Epithelial cell of proximal tubule (primary cell): ENCODE measurements at places on chromosomes 5 and 9. TPM values are rescaled to one million over a fixed set of nuclear protein-coding genes. Genes with fewer than 3 reads are reported as not detected.

- no peak for DNase-seq
Measured at GRCh38 chr9:87670572-87671264, 55.2 kb upstream of the CTSL start.

The HTR1A gene
- total RNA-seq = not detected in 2 replicates

GRCh38 chr5:624118-624950 is 12.2 kb downstream of the CEP72 start:
- DNase-seq = no peak

The LHX2 gene
- total RNA-seq = not detected in 2 replicates

The IFNW1 gene
- not detected in 2 replicates for total RNA-seq

GRCh38 chr9:106287091-106287631 is 575.8 kb upstream of the ZNF462 start:
- no peak for DNase-seq

The GADD45G gene
- not detected in 2 replicates for total RNA-seq

- DNase-seq = no peak
Measured at GRCh38 chr9:130472184-130472705, 27.5 kb downstream of the ASS1 start.

GRCh38 chr5:136195971-136196820 is 3.2 kb upstream of the SMIM32 start:
- DNase-seq = no peak

GRCh38 chr9:137811283-137811870 is 66.2 kb upstream of the CACNA1B start:
- DNase-seq = no peak

DNA sequence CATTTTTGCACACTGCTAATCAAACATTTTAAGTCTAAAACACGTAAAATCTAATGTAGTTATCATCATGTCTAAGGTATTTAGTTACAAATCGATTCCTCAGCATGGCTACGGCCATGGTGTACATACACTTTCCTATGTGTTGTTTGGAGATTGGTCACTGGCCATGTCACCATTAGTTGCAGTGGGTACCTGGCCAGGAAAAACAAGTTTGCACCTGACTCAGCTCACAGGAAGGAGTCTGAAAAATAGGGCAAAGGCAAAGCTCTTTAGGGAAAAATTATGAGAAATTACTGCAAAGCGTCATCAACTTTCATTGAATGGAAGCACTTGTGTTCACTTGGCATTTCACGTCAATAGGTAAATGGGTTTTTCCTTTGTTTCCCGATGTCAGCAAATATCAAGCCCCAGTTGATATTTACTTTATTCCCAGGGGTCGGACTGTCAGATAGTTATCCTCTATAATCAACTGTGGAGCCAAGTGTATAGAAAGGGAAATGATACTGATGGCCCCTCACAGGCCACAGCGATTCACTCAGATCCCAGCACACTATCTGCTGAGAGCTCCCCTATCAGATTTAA is 626.0 kb upstream of the ADAMTS16 start:
- DNase-seq = no peak

DNA sequence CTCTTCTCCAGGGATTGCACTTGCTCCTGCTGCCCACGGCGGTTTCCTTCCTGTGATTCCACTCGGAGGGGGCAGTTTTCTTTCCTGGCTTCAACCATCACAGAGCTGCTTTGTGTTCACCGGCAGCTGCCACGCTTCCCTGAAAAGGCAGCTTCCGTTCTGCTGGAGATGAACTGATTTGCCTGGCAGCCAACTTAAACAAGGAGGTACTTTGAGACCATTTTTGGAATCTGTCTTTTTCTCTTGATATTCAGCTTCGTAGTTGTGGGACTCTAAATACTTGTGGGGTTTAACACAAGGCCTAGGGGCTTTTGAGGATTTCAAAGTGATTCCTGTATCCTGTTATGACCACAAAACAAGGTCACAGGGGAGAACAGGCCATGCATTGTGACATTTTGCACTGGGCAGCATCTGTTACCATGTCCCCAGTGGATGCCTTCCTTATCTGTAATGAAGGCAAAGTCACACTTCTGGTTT is 192.0 kb downstream of the MTRR start:
- no peak for DNase-seq

DNA sequence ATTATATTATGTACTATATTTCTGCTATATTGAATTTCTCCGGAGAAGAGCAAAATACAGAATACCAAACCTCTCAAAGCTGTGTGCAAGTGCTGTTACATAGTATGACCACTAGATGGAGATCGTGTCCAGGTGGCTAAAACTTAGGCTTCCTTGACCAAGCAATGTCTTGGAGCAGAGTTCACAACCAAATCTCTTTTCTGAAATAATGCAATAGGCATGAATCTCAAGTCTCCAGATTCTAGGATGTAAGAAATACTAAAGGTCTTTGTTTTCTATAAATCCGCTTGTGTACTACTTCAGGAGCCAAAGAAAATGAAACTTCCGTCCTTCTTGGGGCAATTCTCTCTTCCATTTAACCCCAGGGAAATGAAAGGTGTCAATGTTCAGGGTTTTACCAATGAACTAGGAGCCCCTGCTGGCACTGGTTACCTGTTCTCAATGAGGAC is 181.5 kb upstream of the RAI14 start:
- DNase-seq = no peak

DNA sequence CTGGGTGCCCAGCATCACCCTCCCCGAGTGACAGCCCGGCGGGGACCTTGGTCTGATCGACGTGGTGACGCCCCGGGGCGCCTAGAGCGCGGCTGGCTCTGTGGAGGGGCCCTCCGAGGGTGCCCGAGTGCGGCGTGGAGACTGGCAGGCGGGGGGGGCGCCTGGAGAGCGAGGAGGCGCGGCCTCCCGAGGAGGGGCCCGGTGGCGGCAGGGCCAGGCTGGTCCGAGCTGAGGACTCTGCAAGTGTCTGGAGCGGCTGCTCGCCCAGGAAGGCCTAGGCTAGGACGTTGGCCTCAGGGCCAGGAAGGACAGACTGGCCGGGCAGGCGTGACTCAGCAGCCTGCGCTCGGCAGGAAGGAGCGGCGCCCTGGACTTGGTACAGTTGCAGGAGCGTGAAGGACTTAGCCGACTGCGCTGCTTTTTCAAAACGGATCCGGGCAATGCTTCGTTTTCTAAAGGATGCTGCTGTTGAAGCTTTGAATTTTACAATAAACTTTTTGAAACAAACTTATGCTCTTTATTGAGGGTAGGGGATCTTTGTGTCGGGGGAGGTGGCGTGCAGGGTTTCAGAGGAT is 1.3 kb downstream of the GADD45G start:
- DNase-seq = no peak

- peak; percentile 82 for DNase-seq
Measured at GRCh38 chr5:68319706-68320412, 104.3 kb downstream of the PIK3R1 start.

DNA sequence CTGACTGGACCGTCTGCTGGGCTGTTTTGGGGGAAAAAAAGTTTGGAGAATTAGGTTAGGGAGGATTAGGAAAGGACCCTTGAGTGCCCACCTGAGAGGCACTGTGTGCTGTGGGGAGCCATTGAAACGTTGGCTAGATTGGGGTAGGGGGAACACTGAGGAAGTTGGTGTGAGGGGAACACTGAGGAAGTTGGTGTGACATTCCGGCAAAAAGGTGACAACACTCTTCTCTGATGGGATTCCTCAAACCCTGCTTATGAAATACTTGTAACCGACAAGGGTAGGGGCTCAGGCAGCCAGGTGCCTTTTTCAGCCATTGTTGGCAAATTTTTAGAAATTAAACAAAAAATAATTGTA is 1.0 kb downstream of the CYSTM1 start:
- no peak for DNase-seq

GRCh38 chr5:132195727-132196126 is 31.9 kb downstream of the P4HA2 start:
- no peak for DNase-seq

The STKLD1 gene
- total RNA-seq = 1.3 TPM in 1 of 2 replicates, not detected in the other

The CDH9 gene
- not detected in 2 replicates for total RNA-seq

The SLC46A2 gene
- not detected in 2 replicates for total RNA-seq

The TTC23L gene
- total RNA-seq = 0.29 TPM in 1 of 2 replicates, not detected in the other

The ADAMTSL2 gene
- not detected in 2 replicates for total RNA-seq

DNA sequence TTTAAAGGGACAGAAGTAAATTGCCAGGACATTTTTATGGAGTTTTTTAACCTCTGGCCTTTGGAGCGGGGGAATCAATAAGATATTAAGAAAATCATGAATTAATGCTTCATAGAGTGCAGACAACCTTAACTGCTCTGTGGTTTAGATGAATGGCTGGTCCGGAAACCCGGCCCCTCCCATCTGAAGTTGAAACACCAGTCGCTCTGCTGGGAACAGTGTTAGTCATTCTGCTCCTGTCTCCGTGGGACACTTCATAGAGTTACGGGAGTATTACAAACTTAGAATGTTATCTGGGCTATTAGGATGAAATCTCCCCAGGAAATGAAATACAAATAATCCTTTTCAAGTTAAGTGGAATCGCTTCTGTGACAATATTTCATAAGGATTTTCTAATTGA is 110.1 kb upstream of the IRX2 start:
- no peak for DNase-seq

GRCh38 chr5:178831049-178831448 is 28.7 kb upstream of the ZNF354B start:
- DNase-seq = no peak

DNA sequence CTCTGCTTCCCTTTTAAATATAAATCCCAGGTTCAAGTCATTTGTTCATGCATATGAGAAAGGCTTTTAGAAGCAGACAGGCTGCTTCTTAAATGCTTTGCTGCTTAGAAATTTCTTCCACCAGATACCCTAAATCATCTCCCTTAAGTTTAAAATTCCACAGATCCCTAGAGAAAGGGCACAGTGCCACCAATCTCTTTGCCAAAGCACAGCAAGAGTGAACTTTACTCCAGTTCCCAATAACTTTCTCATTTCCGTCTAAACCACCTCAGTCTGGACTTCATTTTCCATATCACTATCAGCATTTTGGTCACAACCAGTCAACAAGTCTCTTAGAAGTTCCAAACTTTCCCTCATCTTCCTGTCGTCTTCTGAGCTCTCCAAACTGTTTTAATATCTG is 679.8 kb upstream of the FTMT start:
- no peak for DNase-seq

DNA sequence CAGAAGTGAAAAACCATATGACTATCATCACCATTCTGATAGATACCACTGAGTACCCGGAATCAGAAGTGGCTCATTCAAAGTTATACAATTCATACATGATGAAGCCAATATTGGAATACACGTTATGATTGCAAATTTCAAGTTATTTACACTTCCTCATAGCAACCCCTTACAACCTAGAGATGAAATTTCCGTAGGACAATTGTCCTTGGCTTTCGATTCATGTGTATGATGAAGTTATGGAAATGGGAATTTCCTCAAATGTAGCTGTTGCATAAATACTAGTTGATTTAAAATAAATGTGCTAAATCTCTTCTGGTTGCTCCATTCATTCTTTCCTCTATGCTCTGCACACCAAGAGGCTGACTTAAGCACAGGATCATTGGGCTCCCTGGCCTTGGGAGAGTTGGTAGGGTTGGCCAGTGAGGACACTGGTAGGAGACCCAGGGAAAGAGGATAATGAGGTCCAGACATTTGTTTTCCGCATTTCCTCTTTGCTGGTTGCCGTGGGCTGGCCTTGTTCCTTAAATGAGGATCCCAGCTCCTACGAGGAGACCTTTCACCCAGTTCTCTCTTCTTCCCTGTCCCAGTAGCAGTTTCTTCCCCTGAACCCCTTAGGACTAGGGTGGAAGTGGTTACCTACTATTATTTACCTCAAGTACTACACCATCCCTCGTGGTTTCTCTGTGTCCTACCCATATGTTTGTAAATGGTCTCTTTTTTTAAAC is 90.3 kb downstream of the ZNF474 start:
- no peak for DNase-seq
